Stimulated activated CD4-positive, alpha-beta T cell treated with anti-CD3 and anti-CD28 coated beads, Interleukin-12 subunit alpha, Interleukin-12 subunit beta, amount 100 ng/mL, for 48 hours (primary cell): ENCODE measurements at places on chromosomes 16 and 17.

DNA sequence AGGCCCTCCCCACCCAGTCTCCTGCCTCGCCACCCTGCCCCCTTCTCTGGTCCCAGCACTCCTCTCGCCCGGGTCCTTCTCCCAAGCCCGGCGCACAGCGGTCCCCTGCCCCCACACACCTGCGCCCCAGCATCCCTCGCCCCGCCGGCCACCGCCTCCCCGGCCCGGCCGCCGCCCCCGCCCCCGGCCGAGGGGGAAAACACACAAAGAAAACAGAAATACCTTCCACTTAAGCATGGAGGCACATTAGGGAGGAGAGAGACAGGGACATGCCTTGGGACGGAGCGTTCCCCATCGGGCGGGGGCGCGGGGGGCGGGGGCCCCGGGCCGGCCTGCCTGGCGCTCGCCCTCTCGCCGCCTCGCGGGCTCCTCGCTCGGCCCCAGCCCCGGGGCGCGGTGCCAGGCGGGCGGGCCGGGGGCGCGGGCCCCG lies 326 bp downstream of the SRCIN1 start:
- DNase-seq, result no peak

- no peak for DNase-seq
These were observed 86.7 kb downstream of the ZFHX3 start for GRCh38 chr16:72961115-72961832.

GRCh38 chr17:74097450-74098135 lies 105.9 kb upstream of the RPL38 start:
- DNase-seq, result no peak

GRCh38 chr16:85752511-85753420 lies 1.9 kb upstream of the C16orf74 start:
- DNase-seq, result no peak

DNA sequence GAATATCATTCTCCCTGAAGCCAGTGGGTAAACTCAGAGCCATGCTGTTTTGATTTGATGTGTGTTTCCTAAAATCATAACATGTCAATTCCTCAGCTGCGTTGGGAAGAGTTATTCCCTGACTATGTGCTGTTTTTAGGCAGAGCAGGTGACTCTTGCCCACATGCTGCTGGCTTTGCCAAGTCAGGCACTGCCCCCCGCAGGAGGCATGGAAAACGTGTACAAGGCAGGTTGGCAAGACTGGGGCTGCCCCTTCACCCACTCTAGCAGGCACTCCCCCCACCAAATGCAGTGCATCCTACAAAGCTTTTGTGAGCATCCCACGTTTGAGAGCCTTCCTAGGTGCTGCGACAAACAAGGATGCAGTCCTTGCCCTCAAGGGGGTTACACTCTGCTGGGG lies 38.3 kb upstream of the NAT9 start:
- no peak for DNase-seq

DNA sequence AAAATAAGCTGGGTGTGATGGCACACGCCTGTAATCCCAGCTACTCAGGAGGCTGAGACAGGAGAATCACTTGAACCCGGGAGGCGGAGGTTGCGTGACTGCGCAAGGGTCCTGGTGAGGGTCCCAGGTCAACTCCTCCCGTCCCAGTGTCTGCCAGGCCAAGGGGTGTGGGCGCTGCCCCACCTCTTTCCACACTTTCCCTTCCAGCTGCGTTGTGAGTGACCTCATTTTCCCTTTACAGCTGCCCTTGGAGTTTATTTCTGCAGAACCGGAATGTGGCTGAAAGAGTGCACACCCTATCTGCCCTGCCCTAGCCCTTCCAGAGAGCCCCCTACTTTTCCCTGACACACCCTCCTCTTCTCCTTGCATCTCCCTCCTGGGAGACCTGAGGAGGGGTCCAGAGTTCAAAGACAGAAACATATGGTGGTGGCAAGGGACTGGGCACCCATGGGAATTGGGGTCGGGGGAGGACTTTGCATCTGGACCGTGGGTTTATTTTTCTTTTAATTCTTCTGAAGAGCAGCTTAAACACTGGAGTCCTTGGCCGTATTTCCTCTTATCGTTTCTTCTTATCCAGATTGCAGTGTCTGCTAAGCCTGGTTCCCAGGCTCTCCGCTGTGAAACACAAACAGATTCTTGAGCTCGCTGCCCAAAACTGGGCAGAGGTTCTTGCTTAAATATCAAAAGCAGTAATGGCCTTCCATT lies 20.9 kb downstream of the MRC2 start:
- no peak for DNase-seq

DNA sequence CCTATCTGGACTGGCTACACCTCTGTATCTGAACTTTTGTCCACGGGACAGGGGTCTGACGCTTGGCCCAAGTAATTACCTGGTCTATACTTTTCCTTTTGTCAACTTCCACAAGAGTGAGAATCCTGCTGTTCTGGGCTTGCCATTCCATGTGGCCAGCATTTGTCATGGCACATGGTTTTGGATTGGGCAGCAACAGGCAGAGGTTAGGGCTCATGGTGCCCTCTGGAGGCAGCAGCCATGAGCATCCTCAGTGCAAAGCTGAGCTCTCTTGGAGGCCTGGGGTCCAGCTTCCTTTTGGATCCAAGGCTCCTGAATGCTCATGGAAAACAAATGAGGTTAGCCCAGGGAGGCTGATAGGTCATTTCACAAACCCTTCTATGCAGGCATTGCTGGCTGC lies 7.5 kb upstream of the EDC4 start:
- no peak for DNase-seq

DNA sequence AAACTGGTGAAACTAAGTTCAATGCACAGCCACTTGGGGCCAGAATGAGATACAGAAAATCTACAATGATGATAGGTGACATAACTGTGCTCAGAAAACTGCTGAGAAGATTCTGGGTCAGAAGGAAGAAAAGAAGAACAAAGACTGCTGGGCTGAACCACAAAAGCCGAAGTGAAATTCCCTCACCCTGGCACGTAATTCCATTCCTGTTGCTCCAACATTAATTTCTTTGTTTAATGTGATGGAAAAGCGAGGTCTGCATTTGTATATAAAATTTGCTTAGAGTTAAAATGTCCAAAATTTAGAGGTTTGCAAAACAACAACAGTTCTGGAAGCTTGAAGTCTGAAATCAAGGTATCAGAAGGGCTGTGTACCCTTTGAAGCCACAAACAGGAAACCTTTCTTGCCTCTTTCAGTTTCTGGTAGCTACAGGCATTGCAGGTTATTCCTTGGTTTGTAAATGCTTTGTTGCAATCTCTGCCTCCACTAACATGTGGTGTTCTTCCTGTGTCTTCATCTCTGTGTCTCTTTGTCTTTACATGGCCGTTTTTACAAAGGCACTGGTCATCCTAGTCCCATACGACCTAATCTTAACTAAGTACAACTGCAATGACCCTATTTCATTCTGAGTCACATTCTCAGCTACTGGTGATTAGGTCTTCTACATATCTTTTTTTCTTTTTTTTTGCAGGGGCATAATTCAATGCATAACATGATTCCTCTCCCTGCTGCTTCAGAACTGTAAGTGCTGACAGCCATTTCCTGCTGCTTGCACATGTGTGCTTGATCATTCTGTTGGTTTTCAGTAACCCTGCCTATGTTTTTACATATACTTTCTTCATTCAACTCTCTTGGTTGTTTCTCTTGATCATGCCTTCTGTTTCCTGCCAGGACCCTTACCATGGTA lies 603.0 kb upstream of the CDH8 start:
- no peak for DNase-seq

GRCh38 chr16:85990861-85991301 lies 91.9 kb downstream of the IRF8 start:
- no peak for DNase-seq

- DNase-seq, result no peak
These were observed 35.2 kb upstream of the GOSR2 start for GRCh38 chr17:46887717-46888116.

GRCh38 chr16:21120976-21121520 lies 29.6 kb downstream of the DNAH3 start:
- DNase-seq, result no peak

GRCh38 chr17:59812139-59812538 lies 80.6 kb downstream of the TUBD1 start:
- DNase-seq, result no peak

- no peak for DNase-seq
These were observed 4.6 kb downstream of the CMIP start for GRCh38 chr16:81449241-81449640.
